ENCODE measurements at places on chromosomes 3 and 15. TPM values are rescaled to one million over a fixed set of nuclear protein-coding genes. Genes with fewer than 3 reads are reported as not detected.

GRCh38 chr3:9226326-9226725 is 23.1 kb downstream of the SRGAP3 start:
- DNase-seq = peak; percentile 26

- peak; percentile 94 for DNase-seq
Measured at GRCh38 chr3:139302084-139302800, 41.6 kb upstream of the MRPS22 start.

The MEGF11 gene
- under 0.01 TPM for total RNA-seq

- DNase-seq = no peak
Measured at GRCh38 chr3:14631101-14631497, 20.5 kb upstream of the CCDC174 start.

The B4GALT4 gene
- 19.5 TPM for total RNA-seq

The TMEM87A gene
- total RNA-seq = 54.2 TPM

DNA sequence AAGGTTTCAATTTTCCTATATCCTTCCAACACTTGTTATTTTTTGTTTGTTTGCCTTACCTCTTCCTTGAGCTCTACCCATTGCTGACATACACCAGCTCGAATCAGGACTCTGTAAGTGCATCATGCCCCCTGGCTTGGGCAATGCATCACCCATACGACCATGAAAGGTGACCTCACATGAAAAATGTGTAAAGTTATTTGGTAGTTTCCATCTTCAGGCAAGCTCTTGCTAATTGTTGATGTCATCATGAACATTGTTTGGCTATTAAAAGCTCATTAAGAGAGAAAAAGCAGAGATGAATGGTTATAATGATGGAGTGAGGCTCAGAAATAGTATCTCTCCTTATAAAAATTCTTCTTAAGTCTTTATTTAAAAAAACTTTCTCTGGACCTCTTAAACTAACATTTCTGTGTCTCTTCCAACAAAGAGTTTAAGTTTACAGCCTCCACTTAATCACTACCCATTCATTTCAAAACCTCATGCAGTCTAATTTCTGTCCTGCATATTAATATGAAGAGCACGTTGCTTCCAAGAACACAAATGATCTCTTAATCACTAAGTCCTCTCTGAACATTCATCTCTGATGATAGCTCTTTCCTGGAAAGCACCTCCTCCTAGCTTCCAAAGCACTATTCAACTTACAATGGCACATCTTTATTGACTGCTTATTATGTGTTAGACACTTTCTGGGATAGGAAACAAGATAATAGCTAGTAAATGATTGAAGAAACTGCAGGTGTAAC is 236.3 kb downstream of the NFKBIZ start:
- peak; percentile 60 for DNase-seq

GRCh38 chr3:72383883-72384282 is 464.4 kb downstream of the SHQ1 start:
- no peak for DNase-seq

The ADIPOQ gene
- total RNA-seq = not detected

- no peak for DNase-seq
Measured at GRCh38 chr3:53074761-53075742, 29.2 kb upstream of the SFMBT1 start.

DNA sequence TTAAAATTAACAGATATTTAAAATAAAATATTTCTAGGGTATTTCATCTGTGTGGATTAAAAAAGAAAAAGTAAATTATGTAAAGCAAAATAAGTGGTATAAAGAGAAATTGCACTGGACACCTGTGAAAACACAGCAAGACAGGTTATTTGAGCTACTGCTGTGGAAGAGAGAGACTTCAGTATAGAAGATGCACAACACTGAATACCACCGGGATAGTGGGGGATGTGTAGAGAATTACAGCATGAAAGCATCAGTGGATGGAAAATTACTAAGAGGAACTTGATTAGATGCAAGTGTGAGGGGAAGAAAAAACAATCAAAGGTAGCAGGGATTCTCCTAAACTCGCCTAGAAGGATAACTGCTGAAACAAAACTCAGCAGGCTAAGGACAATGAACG is 1242.5 kb upstream of the GBE1 start:
- DNase-seq = no peak

DNA sequence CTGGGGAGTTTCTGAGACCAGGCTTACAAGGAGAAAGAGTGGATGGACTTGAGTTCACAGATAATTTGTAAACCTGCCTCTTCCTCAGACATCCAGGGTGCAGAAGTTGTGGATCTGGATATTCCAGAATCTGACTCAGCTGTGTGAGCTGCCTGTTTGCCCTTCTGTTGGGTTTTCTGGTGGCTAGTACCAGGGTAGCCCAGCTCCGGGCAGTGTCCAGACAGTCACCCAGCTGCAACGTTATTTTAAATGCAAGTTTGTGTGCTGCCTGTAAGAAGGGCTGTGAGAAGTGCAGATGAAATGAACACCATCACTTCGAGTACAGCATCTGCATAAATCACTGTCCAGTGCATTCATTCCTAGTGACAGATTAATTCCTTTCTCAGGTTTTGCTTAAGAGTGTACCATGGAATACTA is 1053.0 kb downstream of the TUSC7 start:
- DNase-seq = no peak

The CHRM5 gene
- total RNA-seq = not detected

DNA sequence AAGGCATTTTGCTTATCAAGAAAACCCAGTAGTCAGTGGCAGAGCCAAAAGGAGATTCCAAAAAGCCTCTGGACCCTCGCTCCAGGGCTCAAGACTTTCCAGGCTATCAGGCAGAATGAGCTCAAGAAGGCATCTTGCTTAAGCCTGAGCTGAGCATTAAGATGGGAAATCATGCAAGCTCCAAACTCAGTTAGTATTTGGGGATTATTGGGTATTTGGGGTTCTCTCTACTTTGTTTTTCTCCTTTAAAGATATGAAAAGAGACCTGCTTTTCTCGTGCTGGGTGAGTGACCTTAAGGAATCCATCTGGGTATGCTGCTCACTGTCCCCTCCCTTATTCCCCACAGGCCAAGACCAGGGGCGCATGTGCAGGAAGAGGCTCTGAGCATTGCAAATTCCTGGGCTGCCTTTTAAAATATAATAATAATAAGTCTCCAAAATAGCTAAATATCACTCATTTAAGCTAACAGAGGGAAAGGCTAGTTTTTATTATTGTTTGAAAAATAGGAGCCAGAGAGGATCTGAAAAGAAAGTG is 75.4 kb upstream of the HACD2 start:
- peak; percentile 39 for DNase-seq

- peak; percentile 36 for DNase-seq
Measured at GRCh38 chr3:12954891-12955650, 113.7 kb upstream of the RPL32 start.

The RASSF1 gene
- 32.4 TPM for total RNA-seq

The PTPRG gene
- 64.5 TPM for total RNA-seq

DNA sequence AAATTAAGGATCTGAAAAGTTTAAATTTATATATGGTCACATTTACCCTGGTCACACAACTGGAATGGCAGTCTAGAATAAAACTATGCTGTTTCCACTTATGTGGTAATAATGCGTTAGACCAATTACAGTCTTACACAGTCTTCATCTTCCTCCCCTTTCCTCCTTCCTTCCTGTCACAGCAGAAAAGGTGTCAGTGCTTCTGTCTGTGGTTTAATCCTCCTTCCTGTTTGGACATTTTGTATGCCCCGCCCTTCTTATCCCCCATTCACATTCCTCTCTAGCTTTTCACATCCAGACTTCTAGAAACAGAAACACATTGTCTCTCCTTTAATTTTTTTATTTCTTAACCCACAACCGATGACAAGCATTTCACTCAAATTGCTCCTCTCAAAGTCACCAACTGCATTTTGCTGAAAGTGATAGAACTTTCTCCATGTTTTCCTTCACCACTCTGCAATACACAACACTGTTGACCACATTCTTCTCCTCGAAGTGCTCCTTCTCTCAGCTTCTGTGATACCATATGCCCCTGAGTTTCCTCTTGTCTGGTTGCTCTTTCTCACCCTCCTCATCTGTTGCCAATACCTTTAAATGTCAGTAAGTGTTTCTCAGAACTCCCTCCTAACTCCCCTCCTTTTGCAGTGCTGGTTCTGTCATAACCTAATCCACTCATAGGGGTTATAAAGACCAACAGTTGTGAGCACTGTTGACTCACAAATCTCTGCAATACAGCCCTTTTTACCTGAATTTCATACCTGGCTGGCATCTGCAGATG is 271.6 kb downstream of the UBE2E2 start:
- DNase-seq = no peak

The JMJD7 gene
- total RNA-seq = 3.6 TPM

DNA sequence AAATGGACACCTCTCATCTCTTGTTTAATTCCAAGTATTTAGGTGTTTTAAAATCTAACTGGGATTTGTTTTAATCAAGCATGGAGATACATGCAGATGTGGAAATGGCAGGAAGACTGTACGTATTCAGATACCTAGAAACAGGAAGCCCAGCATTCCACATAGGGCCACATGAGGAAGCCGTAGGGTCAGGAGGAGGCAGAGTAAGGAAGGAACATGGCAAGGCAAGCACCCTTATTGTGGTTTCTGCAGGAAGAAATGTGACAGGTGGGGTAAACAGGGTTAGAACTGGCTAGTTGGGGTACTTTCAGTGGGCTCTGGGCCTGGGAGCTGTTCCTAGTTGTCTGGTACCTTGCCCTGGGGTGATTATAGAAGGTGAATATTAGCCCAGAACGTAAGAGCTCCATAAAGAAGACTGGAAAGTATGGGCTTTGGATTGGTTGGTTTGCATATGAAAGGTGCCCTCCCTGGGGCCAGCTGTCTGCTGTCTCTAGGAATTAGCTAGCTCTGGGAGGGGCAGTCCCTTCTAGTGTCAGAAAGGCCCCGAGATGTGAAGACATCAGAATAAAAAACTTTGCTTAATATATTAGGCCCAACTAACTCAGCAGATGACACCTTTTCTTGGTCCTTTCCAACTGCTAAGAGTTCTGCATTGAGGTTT is 107.7 kb upstream of the CADPS start:
- DNase-seq = no peak

The ABHD17C gene
- total RNA-seq = 9.8 TPM

- no peak for DNase-seq
Measured at GRCh38 chr3:49460188-49460890, 9.7 kb upstream of the DAG1 start.

The MOBP gene
- total RNA-seq = not detected

DNA sequence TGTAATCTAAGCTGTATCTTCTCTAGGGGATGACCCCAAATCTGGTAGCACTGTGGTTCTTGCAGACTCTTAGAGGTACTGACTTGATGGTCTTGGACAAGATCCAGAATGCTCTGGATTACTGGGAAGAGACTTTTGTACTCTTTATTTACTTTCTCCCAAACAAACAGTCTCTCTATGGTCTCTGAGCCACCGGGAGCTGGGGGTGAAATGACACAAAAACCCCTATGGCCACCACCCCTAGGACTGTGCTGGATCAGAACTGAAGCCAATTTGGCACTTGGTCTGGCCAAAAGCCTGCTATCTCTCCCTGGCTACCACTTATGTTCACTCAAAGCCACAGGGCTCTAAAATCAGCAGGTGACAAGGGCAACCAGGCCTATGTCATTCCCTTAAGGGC is 50.2 kb upstream of the SI start:
- no peak for DNase-seq

DNA sequence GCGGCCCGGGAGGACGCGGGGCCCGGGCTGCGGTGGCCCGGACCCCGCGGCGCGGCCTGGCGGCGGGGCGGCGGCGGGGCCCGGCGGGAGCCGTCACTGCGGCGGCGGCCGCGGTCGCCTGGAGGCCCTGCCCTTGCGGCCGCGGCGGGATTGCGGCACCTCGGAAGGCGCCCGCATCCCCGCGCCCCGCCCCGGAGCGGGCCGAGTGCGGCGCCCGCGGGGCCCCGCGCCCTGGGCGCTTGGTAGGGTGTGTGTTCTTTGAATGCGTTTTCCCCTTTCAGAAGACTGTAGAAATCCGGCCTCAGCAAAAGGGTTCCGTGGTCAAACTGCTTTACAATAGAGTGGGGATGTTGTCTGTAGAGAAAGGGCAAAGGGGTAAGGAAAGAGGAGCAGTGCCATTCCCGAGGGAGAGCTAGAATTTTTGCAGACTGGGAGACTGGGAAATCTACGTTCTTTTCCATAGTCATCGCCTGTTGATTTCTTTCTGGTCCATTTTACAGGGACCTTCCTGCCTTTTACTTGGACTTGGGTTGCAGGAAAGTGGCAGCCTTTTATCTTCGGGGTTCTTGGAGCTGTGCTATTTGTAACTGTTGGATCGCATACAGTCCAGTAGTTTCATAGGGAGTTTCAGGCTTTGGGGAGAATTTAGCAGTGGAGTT is 630 bp downstream of the SNRK start:
- peak; percentile 17 for DNase-seq

The GCHFR gene
- total RNA-seq = 1.8 TPM

- no peak for DNase-seq
Measured at GRCh38 chr3:65521032-65521431, 517.7 kb downstream of the MAGI1 start.

DNA sequence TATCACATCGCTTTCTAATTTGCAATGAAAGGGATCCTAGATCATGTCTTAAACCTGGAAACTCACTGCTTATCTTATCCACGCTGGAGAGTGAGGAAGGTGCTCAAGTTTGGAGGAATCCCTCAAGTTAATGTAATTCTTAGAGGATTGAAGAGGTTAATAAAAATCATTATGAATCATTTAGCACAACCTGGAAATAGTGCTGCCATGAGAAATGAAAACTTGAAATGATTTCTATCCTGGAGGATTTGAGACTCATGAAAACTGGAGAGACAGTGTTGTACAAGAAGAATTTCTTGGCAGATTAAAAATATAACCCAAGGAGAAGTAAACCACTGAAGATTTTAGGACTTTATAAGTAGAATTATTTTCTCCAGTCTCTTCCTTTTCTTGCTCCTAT is 125.9 kb downstream of the ADAMTS9 start:
- no peak for DNase-seq

DNA sequence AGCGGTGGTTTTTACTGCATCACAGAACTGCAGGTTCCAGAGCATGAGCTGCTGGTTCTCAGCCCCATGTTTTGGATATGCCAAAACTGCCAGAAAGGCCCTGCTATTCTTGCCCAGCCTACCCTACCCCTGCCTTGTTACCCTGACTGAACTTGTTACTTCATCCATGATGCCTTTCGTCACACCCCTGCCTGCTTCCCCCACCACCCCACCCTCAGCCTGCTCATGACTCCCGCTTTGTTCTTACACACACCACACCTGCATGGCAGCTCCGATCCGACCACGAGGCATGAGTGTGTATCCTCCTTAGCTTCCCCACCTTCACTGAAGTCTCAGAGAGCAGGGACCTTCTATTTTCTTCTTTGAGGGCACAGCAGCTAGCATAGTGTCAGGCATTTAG is 5.1 kb upstream of the TM4SF1 start:
- DNase-seq = peak; percentile 19

GRCh38 chr3:8777201-8777977 is 8.0 kb upstream of the OXTR start:
- peak; percentile 72 for DNase-seq

- no peak for DNase-seq
Measured at GRCh38 chr3:62965311-62965710, 90.1 kb upstream of the CADPS start.

The FBLN2 gene
- 138 TPM for total RNA-seq

The PLCD1 gene
- total RNA-seq = 47.2 TPM

The C2CD4A gene
- not detected for total RNA-seq

DNA sequence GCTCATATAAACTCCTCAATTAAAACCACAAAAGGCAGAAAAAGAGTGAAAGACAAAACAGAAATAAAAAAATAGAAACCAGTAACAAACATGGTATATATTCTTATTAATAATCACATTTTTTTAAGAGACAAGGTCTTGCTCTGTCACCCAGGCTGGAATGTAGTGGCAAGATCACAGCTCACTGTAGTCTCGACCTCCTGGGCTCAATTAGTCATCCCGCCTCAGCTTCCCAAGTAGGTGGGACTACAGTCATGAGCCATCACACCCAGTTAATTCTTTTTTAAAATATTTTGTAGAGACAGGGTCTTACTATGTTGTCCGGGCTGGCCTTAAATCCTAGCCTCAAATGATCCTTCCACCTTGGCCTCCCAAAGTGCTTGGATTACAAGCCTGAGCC is 37.1 kb downstream of the FAM240A start:
- DNase-seq = peak; percentile 27

Measured in fibroblast of lung (primary cell).